ENCODE measurements at places on chromosomes 4 and X.

- DNase-seq: no peak
Measured at GRCh38 chr4:27098034-27098433, 237.4 kb downstream of the STIM2 start.

- DNase-seq: no peak
Measured at GRCh38 chr4:22997358-22998224, 304.9 kb downstream of the GBA3 start.

- DNase-seq: no peak
Measured at GRCh38 chrX:1423215-1423614, 29.5 kb downstream of the ASMTL start.

- no peak for DNase-seq
Measured at GRCh38 chrX:85922821-85923220, 124.5 kb downstream of the CHM start.

DNA sequence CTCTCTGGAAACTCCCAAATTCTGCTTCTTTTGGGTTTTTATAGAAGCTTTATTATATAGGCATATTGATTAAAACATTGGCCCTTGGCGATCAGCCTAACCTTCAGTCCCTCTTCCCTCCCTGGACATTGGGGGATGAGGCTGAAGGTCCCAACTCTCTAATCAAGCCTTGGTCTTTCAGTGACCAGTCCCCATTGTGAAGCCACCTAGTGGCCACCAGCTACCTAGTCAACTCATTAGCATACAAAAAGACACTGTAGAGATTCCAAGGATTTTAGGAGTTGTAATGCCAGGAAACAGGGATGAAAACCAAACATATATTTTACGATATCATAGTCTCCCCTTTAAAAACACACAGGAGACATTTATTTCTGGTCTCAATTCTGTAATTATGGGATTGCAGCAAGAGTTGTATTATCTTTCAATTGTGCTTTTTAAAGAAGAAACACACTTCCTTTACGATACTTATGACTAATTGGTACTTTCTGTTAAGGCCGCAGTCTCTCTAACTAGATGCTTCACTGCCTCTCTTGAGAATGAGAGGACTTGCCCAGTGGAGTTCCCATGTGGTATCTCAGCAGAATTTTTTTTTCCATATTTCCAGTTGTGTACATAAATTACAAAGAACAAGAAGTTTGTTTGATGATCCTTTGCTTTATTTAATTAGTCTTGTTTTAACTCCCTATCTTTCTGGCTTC lies 58.2 kb downstream of the WDR17 start:
- DNase-seq: peak; percentile 22

Measured in SK-N-SH (cell line).